Stimulated activated CD8-positive, alpha-beta memory T cell treated with anti-CD3 and anti-CD28 coated beads, Interleukin-15, amount 100 ng/mL, for 1 hour (primary cell): ENCODE measurements at places on chromosomes 11 and 22.

- no peak for DNase-seq
These were observed 96.0 kb upstream of the ARHGAP20 start for GRCh38 chr11:110808248-110808647.

DNA sequence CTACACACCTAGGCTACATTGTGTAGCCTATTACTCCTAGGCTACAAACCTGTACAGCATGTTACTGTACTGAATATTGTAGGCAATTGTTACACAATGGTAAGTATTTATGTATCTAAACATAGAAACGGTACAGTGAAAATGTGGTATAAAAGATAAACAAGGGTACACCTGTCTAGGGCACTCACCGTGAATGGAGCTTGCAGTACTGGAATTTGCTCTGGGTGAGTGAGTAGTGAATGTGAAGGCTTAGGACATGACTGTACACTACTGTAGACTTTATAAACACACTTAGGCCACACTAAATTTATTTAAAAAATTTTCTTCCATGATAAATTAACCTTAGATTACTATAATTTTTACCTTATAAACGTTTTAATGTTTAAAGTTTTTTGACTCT is 171.7 kb upstream of the NCAM1 start:
- no peak for DNase-seq

GRCh38 chr11:35688023-35688422 is 25.4 kb downstream of the TRIM44 start:
- no peak for DNase-seq

- DNase-seq, result no peak
These were observed 28.7 kb downstream of the GUCD1 start for GRCh38 chr22:24526191-24526590.

GRCh38 chr11:102620818-102621561 is 4.1 kb downstream of the MMP20 start:
- DNase-seq, result no peak

- DNase-seq, result no peak
These were observed 31.4 kb upstream of the AQP11 start for GRCh38 chr11:77558380-77558779.

GRCh38 chr11:128941573-128942271 is 949 bp downstream of the TP53AIP1 start:
- DNase-seq, result no peak

DNA sequence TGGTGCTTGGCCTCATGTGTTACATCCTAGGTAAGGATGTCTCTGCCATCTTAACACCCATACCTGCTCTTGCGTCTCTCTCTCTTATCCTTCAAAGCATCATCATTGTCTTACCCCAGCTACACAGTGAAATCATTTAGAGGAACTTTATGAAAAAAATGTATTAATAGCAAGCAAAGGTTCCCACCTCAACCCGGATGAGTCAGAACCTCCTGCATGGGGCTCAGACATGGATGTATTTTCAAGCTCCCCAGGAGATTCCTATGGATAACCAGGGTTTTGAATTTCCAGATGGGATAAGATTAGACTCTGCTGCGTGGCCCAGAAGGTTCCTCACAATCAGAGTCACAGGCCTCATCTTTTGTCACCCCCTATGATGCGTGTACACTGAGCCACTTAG is 89.1 kb upstream of the NNMT start:
- DNase-seq, result no peak

- DNase-seq, result no peak
These were observed 40.9 kb upstream of the SUSD2 start for GRCh38 chr22:24140357-24140756.

DNA sequence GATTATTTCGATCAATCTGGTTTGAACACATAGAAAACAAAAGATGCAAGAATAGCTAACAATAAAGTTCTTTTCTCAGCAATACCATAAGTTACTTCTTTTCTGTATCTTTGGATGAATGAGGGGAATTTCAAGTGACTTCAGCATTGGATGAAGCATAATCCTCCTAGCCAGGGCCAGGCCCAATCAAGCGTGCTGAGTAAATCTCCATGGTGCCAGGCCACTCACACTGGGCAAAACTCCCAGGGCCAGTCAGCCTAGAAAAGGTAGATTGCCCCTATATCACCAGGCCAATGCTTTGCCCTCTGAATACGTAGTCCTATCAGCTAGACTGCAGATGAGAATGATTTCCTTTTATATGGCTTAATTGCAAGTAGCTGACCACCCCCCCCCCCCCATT is 6.0 kb downstream of the CNTF start:
- no peak for DNase-seq

GRCh38 chr11:645536-645935 is 8.5 kb downstream of the DRD4 start:
- DNase-seq, result no peak

DNA sequence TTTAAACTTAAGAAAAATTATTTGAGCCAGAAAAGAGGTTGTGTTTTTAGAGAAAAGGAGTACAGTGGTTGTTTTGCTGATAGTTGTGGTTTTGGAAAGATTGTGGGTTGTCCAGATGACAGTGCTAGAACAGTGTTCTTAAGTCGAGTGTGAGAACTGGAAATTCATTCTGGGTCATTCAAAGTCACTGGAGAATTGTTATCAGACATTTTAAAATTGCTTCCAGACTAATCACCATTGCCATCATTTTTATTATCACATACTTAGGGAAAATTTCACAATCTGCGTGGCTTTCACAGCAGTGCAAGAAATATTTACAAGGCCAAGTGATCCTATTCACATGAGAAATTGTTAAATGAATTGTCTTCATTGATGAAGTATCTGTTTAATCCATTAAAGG is 242.2 kb upstream of the DDI1 start:
- no peak for DNase-seq

DNA sequence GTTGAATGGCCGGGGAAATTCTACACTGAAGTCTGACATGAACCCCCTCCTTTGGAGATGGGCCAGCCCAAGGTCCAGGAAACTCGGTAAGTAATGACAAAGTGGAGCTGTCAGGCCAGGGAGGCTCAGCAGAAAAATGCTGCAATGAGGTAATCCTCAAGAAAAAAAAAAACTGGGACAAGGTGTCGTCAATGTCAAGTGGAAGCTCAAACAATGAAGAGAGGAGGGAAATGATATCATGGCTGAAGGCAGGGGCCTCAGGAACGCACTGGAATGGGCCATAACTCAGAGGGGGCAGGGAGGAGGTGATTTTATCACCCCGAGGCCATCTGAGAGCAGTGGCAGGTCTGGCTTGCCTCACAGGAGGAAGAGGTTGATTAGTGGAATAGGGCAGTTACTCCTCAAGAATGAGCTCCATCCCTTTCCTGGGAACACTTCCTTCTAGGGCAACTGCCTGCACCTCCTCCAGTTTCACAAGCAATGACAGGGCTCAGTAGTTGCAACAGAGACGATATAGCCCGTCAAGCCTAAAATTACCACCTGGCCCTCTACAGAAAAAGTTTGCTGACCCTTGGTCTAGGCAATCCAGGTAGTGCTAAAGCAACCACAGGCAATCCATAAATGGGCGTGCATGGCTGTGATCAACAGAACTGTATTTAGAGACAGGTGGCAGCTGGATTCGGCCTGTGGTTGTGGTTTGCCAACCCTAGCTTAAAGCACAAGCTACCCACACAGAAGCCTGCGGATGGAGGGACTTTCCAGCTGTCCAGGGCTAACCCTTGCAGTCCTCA is 65.2 kb downstream of the FBXO7 start:
- DNase-seq, result no peak

- no peak for DNase-seq
These were observed 1260.3 kb downstream of the BRD1 start for GRCh38 chr22:48567213-48567975.

DNA sequence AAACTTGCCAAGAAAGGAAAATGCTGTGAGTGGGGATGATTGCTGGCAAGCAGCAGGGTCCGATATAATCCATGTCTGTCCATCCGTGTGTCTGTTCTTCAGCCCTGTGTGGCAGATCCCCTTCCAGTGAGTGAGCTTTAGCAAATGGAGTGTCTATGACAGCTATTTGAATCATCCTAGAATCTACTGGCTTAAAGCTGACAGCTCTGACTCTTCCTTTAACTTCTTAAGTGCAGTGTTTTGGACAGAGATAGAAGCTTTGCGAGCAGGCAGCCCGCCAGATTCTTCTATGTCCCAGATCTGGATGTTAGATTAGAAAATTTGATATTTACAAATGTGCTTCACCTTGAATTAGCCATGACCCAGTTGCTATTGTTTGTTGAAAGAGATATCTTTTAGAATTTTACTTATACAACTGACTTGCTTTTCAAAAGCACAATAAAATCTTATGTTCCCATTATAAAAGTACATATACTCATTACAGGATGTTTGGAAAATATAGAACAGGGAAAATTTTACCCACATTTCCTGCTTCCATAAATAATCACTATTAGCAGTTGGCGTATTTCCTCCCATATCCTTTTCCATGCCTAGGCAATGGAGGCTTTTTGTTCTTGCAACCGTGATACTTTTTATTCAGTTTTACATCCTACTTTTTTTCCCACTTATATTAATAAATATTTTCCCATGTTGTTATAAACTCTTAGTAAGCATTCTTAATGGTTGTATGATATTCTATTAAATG is 124.5 kb downstream of the COMMD9 start:
- DNase-seq, result no peak

- DNase-seq, result no peak
These were observed 158.1 kb downstream of the FBXO7 start for GRCh38 chr22:32632512-32633315.
